ENCODE measurements at places on chromosomes 2 and 18.
A peak's percentile ranks its signal among the peaks of the same experiment; 100 is the strongest.

GRCh38 chr18:34590503-34590902, 119.6 kb upstream of the DTNA start:
- DNase-seq: no peak

GRCh38 chr2:216787851-216788540, 71.9 kb downstream of the TNP1 start:
- no peak for DNase-seq

- no peak for DNase-seq
These were observed 42.7 kb upstream of the POLE4 start for GRCh38 chr2:74915743-74916142.

GRCh38 chr2:72166279-72166678, 18.6 kb upstream of the CYP26B1 start:
- DNase-seq: peak; percentile 24

DNA sequence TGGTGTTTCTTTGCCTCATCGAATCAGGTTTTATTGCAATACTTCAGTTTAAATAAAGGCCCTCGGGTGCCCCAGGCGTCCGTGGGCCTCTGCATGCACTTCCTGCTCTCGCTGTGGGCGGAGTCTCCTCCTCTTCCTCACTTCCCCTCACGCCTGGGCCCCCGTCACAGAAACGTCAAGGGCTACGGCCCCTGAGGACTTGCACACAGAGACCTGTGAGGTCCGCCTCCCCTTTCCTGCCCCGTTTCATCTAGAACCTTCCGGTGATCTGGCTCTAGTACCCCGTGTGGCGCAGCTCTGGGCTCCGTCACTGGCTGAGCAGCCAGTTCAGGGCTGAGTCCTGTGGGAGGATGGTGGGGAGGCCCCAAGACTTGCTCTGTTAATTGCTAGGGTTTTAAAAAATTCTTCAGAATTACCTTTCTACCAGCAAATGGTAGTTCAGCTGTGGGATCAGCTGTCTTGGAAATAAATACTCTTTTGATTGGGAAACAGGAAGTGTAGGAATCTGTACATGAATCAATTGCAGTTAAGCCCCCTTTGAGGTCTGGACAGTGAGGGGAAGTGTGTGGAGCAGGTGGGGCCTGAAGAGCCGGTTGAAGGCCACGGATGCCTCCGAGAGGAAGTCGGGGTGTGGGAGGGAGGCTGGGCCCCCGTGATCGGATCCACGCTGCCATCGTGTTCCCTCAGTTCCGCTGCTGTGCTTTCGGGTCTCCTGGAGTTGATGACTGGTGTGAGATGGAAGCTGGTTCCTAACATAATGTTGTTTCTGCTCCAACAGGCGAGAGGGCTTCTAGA, 10.2 kb downstream of the NFATC1 start:
- DNase-seq: no peak

GRCh38 chr18:39748727-39749126, 2183.1 kb upstream of the CELF4 start:
- DNase-seq: no peak

DNA sequence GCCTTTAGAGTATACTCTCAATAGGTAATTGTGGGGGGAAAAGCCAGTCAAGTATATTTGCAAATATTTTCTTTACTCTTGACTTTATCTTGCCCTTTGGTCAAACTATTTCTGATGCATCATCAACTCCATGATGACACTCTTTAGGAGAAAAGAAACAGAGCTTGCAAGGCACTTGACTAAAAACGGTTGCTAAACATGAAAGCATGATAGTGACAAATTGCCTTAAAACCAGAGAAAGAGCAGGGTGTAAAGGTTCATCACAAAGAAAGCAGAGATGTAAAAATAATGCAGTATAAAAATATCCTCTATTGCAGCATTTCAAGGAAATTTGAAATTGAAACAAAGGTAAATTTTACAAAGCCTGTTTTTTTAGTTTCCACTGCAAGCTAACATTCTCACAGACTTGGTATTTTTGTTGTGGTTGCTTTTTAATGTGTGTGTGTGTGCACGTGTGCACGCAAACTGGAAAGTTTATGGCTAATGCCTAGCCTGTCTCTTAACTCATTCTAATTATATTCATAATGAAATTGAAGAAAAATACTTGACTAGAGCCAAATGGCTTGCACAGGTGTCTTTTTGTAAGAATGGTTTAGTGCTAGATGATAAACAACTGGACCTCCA, 503.6 kb downstream of the ARHGAP15 start:
- no peak for DNase-seq

DNA sequence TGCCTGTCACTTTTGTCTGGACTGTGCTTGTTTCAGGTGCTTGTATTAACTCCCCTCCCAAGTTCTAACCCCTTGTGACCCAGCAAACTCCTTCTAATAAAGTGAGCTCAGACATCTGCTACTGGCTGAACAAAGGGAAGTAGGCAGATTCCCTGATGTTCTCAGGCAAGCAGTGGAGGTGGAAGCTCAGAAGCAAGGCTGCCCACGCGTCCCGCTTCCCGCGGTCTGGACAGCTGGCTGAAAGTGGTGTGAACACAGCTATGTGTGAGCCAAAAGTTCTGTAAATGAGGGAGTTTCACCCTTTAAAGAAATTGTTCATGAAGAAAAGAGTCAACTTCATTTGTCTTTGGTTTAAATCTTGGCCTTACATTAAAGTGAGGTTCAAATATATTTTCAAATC, 40.0 kb downstream of the NAPG start:
- DNase-seq: no peak

GRCh38 chr18:37393945-37394609, 171.5 kb downstream of the CELF4 start:
- peak; percentile 7 for DNase-seq

- DNase-seq: peak; percentile 6
These were observed 237.3 kb upstream of the KLHL14 start for GRCh38 chr18:33010149-33010548.

DNA sequence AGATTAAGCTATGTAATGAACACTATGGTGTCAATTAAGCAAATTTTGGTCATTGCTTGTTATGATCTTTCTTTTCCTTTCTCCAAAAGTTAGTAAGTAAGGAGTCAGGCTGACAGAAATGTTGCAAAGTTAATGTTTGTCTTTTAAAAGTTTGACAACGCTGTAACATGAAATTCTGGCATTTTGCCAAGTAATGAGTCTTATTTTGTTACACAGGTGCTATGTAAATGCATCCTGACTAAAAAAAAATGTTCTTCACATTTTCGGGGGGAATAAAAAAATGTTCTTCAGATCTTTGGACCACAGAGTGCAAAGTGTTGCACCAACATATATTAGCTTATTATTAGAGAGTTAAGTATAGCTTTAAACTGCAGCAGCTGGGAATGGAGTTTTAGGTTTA, 54.8 kb upstream of the PROKR1 start:
- no peak for DNase-seq

DNA sequence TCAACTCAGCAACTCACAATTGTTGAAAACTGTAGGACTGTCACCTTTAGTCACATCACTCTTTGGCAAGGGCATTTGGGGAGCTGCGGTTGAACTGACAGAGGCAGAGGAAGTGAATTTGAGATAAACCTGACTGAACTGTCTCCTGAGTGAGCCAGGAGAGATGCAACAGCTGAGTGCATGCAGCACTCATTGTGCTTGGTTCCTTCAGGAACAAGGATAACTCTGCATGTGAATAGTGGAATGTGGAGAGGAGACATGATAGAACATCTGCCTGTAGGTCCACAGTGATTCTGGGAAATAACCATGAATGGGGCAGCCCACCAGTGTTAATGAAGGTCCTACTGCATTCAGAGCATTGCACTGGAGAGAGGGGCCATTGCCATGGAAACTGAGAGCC, 494.7 kb downstream of the STK39 start:
- DNase-seq: no peak

- DNase-seq: no peak
These were observed 25.7 kb downstream of the NPPC start for GRCh38 chr2:231900486-231900942.

- no peak for DNase-seq
These were observed 150.1 kb upstream of the RMP24 start for GRCh38 chr18:35822413-35822812.

GRCh38 chr18:25826823-25827222, 263.6 kb downstream of the SS18 start:
- DNase-seq: no peak

DNA sequence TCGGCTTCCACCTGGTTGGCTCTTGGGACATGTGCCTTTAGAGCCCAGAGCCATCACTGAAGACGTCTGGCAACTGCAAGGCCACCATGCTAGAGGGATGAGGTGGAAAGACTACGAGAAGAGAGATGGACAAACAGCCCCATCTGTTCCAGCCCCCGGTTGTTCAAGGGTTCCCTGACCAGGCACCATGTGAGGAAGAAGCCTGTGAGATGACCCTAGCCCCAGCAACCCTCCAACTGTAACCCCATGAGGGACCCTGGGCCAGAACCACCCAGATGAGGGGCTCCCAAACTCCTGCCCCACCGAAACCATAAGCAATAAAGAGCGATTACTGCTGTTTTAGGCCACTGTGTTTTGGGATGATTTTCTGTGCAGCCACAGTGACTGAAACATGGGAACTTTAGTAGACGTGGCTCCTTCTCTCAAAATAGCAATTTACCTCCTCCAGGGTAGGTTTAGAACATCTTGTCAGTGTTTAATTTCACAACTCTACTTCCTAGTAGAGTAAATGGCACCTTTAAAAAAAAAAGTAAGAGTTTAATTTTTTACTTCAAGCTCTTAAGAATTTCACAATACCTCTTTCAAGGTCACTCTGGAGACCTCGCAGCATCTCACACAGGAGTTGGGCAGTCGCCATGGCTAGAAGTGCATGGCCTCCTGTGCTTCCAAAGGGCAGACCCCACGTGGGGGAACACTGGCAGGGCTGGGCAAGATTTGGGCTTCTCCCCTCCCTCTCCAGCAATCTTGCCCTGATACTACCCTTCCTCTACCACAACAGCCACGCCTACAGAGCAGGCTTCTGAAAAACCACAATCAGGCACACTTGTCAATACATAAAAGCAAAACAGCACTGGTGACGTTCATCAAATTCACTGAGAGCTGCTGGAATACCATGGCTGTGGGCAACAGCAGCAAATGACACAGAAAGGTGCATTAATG, 48.8 kb downstream of the TMEM163 start:
- DNase-seq: no peak

DNA sequence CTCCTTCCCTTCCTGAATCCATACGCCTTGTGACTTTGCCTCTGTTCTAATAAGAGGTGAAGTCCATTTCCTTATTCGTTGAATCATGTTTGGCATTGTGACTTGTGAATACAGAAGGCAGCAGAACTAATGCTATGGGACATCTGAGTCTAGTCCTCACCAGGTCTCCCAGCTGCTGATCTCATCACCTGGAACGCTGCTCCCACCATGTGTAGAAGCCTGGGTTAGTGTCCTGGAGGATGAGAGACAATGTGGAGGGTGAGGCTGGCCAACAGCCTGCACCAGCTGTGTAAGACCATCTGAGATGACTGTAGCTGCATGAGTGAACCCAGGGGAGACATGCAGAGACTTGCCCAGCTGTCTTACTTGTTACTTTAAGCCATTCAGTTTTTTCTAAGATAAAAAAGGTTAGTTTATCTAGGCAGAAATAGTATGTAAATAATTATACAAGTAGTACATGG, 3.5 kb upstream of the HAAO start:
- no peak for DNase-seq

GRCh38 chr2:8244639-8245038, 437.2 kb upstream of the ID2 start:
- no peak for DNase-seq

- no peak for DNase-seq
These were observed 390.9 kb upstream of the TRIB2 start for GRCh38 chr2:12325806-12326205.

DNA sequence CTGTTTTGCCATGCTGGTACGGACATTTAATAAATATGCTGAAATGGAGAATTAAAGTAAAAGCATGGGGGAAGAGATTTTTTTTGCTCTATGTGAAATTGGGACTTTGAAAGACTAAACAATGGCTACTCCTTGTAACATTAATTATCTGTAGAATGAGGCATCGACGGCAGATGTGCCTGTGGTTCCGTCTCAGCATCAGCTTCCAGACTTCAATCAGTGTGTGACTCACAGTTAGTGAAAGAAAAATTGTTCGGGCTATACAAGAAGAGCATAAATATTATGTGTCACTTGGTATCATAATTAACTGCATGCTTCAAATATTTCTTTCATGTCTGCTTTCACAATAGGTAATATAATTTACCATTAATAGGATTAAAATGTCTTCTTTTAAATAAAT, 117.0 kb upstream of the SMIM21 start:
- DNase-seq: peak; percentile 83
